ENCODE measurements at places on chromosomes 12 and 14.

DNA sequence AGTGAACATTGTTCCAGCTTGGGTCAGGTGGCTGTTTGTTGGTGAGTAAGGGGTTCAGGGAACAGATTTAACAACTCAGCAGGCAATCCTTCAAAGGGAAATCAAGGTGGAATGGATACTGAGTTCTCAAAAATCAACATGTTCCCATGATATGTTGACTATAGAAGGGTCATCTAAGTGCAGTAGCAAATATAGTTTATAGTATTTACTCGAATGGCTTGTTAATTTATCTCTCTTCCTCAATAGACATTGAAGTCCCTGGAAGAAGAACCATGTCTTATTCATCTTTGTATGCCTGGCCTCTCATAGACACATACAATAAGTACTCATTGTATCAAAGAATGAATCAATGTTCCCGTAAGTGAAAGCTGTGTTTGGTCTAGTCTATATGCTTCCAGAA, 24.5 kb upstream of the DUSP6 start:
- DNase-seq = no peak

- no peak for DNase-seq
These were observed 29.4 kb downstream of the ANAPC7 start for GRCh38 chr12:110373962-110374611.

DNA sequence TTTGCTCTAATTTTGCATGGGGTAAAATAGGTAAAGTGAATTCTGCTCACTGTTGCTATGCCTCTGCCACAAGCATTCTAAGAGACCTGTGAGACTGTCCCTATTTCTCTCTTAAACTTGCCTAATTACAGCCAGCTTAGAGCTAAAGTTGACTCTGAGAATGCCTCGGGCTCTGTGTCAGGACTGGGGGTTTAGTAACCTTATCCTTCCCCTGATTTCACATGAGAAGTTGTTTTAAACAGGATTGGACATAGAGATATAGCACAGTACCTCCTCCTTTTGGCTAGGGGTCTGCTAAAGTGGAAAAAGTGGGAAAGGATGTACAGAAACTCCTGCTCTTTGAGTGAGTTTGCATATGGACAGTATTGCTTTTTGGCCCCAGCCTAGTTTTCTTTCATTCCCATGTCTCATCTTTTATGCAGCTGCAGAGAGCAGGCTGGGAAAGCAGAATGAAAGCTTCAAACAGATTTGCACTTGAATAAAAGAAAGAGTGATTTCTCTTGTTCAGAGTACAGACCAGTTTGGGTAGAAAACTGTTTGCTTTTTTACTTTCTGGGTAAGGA, 122.0 kb downstream of the RAD51B start:
- no peak for DNase-seq

DNA sequence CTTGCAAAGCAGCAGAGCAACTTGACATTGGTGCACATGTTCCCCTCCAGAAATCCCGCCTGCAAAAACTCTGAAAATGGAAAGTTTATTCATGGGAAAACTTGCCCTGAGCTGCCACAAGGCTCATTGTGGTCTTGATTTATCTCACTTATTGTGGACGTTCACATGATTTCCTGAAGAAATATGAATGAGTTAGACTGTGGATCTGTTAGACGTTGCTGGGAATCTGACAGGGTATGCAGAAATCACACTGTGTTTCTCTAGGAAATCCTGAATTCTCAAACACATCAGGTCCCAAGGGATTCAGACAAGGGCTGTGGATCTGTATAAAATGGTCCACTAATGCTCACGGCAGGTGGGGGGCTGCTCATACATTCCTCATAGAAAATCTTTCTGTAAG, 72.2 kb downstream of the EID3 start:
- no peak for DNase-seq

DNA sequence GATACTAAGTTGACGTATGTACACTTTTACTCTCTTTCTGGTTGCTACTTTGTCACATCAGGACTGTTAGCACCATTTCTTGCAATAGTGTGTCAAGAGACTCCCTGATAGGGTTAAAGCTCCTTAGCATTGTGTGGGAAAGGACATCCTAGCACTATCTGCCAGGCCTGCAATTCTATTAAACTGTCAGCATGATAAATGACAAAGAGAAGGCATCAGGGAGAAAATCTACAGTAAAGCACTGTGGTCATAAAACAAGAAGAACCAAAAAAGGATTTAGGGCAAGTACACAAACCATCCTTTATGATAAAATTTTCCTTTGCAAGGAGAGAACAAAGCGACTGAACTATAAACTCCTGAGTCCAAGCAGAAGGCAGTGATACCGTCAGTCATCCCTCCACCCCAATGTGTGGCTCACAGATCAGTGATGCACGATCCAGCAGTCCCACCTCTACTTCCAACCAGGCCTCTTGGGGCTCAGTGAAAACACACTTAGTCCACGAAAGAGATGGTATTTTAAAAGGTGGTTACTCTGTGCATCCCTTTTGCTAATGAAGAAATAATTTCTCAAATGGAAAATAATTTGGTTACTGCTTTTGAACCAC, 31.4 kb upstream of the SLC35F4 start:
- no peak for DNase-seq

DNA sequence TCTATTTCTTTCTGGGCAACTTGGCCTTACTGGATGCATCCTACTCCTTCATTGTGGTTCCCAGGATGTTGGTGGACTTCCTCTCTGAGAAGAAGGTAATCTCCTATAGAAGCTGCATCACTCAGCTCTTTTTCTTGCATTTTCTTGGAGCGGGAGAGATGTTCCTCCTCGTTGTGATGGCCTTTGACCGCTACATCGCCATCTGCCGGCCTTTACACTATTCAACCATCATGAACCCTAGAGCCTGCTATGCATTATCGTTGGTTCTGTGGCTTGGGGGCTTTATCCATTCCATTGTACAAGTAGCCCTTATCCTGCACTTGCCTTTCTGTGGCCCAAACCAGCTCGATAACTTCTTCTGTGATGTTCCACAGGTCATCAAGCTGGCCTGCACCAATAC, 5.3 kb downstream of the OR4N5 start:
- no peak for DNase-seq
